ENCODE measurements at places on chromosomes 7 and 10.

DNA sequence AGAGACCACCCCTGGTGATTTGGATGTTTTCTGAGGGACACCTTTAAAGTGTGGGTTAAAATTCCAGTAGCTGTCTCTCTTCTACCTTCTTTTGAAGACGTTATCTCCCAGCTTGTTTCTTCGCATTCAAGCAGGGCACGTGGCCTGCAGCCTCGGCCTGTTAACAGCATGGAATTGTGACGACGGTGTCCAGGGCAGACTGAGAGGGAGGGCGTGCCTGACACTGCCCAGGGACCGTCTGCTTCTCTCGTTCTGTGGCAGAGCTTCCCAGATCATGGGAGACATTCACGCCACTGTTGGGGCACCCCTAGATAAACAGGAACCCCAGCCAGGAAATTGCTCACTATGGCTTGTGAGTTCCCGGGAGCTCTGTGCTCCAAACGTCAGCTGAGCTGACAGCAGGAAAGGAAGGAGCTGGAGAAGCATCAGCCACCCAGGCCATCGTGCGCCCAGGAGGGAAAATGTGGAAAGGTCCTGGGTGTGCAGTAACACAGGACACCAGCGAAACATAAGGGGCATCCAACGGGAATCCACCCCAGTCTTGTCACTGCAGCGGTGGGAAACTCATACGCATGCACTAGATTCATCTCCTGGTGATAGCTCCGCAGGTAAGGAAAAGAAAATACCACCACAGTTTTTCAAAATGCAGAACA, 41.1 kb upstream of the RBM33 start:
- DNase-seq = no peak

DNA sequence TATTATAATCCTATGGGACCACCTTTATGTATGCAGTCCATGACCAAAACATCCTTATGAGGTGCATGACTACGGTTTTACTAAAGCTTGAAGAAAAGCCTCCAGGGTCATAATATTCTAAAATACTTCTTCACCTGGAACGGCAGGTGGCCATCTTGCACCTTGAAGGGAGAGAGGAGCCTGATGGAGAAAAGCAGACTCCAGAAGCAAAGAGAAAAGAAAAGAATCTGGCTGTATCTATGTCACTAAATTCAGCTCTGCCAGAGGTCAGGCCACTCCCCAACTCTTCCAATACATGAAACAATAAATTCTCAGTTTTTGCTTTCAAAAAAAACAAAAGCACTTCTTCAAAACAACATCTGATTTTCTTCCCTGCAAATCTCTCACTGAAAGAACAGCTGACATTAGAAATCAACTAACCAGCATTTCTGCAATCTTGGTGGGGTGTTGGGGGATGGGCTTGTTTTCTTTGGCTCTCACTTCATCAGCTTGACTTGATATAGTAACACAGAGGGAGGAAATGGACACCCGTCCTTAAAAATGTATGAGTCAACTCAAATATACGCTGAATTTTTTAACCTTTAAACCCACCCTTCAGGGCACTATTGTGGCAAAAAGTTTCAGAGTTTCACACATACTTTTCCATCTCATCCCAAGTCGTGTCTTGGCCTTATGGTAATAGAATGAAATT, 21.7 kb downstream of the HIBADH start:
- DNase-seq = no peak

GRCh38 chr10:28810057-28810870, 132.9 kb downstream of the BAMBI start:
- DNase-seq = no peak

DNA sequence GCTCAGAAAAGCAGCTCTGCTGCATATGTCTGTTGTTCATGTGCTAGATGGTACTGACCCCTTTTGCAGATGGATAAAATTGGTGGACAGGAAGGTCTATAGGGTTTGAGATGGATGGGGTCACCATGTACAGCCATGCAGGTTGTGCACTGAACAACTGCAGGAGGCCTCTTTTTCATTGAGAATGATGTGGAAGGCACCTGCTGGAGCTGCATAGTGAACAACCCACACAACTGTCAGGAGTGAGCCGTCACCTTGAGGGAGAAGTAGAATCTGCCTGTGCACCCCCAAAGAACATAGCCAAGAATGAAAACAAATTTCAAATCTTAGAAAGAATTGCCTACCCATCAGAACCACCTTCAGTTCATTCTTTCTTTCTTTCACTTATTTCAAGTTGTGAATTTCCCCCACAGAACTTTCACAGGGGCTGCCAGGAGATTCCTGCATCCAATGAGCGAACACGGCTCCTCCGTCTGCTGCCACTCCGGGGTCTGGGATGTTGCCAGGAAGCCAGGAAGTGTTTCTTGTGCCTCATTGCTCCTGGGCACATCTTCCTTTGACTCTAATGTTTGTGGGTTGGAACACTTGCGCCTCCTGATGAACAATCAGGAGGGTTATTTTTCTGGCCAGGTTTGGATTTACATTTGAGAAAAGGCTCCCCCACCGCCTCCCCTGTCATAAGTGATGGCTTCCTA, 53.7 kb upstream of the DOCK1 start:
- DNase-seq = no peak

GRCh38 chr7:2785071-2785500, 59.0 kb downstream of the GNA12 start:
- no peak for DNase-seq
